ENCODE measurements at places on chromosomes 2 and 18. TPM values are rescaled to one million over a fixed set of nuclear protein-coding genes. Genes with fewer than 3 reads are reported as not detected.

ZSWIM2 gene
- not detected for polyA plus RNA-seq

COL4A4 gene
- 48.3 TPM for polyA plus RNA-seq

GRCh38 chr2:72124376-72124775 lies 23.3 kb downstream of the CYP26B1 start:
- no peak for DNase-seq

LIMS3 gene
- polyA plus RNA-seq = 5.7 TPM

DNA sequence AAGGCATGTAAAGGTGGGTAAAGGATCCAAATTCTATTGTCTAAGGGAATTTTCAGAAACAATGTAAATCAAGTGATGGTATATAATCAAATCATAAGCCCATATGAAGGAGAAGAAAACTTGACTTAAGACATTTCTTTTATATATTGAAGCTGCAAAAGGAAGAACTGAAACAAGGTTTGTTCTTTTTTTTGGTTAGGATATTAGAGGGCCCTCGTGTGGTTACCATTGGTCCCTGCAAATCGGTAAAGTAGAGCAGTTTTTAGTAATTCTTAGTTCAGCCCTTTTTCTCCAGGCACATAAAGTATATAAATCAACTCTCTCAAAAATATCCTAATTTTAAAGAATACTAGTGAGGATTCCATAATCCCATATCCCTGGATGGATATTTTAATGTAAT lies 105.6 kb upstream of the STK17B start:
- DNase-seq = no peak

Data from renal cortex interstitium (tissue), 15 donors.